Sciatic nerve (tissue), 2 donors: ENCODE measurements at places on chromosomes 16 and 17. TPM values are rescaled to one million over a fixed set of nuclear protein-coding genes. Genes with fewer than 3 reads are reported as not detected.

DNA sequence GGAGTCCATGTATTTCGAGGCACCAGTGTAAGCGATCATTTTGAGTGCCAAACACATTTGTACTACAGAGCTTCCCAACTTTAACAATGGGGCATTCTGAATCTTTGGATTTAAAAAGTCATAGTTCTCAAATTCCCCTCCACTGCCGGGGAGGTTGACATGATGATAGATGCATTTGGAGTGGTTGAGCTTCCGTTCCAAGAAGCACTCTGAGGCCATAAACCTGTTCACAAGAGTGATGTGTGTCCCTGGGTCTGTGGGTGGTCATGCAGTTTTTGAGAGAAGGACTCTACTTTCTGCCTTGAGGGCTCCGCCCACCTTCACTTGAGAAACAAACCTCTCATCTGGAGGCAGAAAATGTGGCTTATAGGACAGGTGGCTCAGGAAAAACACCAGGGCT is 43.7 kb downstream of the IRX5 start:
- DNase-seq = no peak

GRCh38 chr16:79294568-79294967 is 306.0 kb downstream of the MAF start:
- DNase-seq = no peak

The PLEKHM1 gene
- total RNA-seq = 56.6 TPM

The KIFC3 gene
- total RNA-seq = 94.3 TPM

The VMO1 gene
- 5.4 TPM for total RNA-seq

The PRDM7 gene
- total RNA-seq = not detected

GRCh38 chr17:412211-413015 is 59.8 kb upstream of the RPH3AL start:
- DNase-seq = peak; percentile 70

The CDK12 gene
- 65.2 TPM for total RNA-seq

DNA sequence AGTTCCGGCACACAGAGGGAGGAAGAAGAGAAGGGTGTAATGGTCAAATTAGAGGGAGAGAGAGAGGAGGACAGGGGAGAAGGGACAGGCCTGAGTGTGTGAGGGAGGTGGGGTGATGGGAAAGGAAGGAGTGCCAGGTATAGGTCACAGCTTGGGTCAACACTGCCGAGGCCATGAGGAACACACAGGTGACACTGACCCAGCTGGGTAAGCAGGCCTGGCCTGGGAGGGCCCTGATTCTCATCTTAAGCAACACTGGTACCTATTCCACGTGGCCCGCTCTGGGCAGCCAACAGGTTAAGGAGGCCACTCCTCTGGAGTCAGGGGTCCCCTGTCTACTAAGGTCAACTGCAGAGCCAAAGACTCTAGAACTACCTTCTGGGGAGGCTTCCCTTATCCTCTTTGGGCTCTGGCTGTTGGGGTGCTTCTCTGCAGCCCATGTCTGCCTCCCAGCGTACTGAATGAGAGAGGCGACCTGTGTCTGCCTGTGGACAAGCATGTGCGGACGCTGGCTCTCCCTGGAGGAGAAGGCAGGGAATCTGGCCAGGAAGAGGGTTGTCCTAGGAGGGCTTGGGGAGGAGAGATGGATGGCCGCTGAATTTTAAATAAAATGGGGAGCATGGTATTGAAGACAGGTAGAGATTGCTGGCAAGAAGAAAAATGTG is 57.6 kb downstream of the RGS9 start:
- no peak for DNase-seq

GRCh38 chr17:68909066-68909465 is 46.1 kb downstream of the ABCA8 start:
- DNase-seq = peak; percentile 61

The NACA2 gene
- not detected for total RNA-seq

- DNase-seq = no peak
These were observed 138.8 kb downstream of the PRKCA start for GRCh38 chr17:66441101-66441661.

GRCh38 chr17:76234354-76234679 is 6.0 kb downstream of the RNF157 start:
- no peak for DNase-seq

DNA sequence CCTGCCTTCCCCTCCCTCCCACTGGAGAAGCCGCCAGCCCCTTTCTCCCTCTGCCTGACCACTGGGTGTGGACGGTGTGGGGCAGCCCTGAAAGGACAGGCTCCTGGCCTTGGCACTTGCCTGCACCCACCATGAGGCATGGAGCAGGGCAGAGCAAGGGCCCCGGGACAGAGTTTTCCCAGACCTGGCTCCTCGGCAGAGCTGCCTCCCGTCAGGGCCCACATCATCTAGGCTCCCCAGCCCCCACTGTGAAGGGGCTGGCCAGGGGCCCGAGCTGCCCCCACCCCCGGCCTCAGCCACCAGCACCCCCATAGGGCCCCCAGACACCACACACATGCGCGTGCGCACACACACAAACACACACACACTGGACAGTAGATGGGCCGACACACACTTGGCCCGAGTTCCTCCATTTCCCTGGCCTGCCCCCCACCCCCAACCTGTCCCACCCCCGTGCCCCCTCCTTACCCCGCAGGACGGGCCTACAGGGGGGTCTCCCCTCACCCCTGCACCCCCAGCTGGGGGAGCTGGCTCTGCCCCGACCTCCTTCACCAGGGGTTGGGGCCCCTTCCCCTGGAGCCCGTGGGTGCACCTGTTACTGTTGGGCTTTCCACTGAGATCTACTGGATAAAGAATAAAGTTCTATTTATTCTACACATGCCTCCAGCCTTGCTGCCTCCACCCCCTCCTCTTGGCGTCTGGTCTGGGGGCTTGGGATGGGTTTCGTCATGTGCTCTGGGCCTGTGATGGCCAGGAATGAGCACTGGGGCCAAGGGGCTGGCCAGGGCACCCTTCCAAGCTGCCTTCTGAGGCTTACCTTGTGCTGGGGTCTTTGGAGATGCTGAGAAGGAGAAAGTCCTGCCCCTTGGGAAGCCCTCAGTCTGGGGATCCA is 7.3 kb downstream of the GJD3 start:
- DNase-seq = peak; percentile 63

DNA sequence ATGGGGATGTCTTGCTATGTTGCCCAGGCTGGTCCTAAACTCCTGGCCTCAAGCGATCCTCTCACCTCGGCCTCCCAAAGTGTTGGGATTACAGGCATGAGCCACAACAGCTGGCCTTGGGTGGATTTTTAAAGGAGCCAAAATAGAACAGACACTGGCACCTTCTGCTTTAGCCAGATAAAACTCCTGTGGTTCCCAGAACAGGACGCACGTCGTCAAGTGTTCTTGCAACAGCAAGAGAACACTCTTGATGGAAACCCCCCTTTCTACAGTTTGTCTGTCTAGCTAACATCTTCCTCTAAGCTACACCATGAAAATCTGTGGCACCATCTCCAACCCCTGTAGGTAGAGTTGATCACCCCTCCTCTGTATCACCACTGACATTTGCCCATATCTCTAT is 122.6 kb downstream of the NPIPB5 start:
- no peak for DNase-seq

The SLC22A31 gene
- total RNA-seq = 0.98 TPM

The TP53TG3B gene
- total RNA-seq = not detected

DNA sequence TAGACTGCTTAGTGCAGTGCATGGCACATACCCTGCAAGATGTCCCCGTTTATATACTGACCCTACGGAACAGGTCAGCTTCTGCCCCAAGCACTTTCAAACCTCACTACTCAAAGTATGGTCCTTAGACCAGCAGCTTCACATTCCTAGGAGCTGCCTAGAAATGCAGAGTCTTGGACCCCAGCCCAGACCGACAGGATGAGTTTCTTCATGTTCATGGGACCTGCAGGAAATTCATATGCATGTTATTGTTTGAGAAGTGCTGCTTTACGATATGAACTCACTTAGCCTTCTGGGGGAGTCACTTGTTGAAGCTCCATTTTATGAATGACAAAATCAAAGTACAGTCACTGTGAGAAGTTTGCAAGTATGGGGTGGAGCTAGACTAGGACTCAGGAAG is 82.6 kb downstream of the DYNLRB2 start:
- DNase-seq = no peak

DNA sequence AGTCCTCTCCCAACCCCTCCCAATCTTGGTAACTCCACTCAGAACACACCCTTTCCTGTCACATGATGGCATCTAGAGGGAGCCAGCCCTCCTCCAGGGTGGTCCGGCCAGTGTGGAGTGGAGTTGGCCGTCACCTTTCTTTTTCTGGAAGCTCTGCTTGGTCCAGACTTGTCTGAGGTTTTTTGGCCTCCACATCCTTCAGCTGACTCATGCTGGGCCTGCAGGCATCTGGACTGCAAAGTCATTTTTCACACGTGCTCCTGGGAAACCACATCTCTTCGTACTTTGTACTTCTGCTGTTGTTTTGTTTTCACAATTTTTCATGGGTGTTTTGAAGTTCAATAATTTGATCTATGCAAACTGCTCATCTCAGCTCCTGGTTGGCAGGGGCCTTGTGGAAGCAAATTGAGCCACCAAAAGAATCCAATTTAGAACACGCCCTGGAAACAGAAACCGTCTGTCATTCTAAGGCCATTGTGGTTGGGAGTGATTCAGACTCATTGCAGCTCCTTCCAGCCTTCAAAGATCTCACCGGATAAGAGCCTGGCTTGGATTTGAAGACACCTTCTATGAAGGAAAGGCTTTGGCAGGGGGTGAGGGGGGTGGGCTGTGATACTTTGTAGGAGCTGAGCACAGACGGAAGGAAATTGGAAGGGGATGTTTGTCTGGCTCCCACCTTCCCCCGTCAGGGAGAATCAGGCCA is 42.4 kb upstream of the NF1 start:
- DNase-seq = peak; percentile 64

- DNase-seq = no peak
These were observed 102.1 kb downstream of the PITPNC1 start for GRCh38 chr17:67479148-67479547.

DNA sequence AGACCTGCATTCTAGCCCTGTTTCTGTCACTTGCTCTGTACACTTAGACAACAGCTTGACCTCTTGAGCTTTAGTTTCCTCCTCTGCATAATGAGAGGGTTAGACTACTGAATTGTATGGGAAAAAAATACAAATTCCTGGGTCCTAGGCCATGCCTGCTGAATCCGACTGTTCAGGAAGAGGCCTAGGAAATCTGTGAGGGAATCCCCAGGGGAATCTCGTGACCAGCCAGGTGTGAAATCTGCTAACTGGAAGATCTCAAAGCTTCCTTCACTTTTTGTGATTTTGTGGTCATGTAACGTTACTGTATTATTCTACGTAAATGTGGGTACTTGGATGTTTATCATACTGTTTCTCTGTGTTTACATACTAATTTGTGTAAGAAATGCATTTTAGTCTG is 58.2 kb downstream of the CYLD start:
- DNase-seq = no peak

The RNF43 gene
- 0.67 TPM for total RNA-seq

The TVP23A gene
- total RNA-seq = 3.3 TPM
